ENCODE measurements at places on chromosomes 4 and X.

GRCh38 chr4:148448141-148448540 lies 5.9 kb upstream of the NR3C2 start:
- DNase-seq: no peak

DNA sequence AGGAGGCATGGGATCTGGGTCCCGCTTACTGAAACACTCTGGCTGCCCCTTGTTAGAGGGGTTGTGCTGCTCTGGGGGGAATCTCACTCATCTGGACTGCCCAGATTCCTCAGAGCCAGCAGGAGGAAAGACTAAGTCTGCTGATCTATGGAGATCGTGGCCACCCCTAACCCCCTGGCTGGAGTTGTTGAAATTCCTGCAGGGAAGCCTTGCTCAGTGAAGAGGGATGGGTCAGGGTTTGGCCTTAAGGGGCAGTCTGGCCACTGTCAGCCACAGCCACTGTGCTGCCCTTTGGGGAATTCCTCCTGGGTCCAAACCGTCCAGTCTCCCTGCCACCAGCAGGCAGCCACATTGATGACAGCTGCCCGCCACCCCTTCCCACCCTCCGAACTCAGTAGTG lies 362.0 kb upstream of the AMOT start:
- DNase-seq: no peak

GRCh38 chr4:41178372-41179370 lies 35.7 kb downstream of the APBB2 start:
- peak; percentile 85 for DNase-seq

DNA sequence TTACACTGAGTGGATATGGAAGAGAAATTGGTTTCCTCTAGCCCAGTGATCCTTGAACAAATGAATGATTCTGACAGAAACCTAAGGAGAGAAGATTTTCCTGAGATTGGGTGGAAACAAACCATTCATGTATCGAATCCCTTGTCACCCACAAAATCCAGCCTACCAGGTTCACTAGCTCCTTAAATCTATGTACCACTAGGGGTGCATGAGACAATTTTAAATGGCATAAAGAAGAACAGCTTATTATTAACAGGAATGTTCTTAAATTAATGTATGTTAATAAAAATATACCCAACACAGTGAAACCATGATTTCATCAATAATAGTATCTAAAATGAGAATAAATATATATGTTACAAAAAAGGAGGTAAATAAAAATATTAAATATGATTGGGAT lies 118.4 kb upstream of the LNX1 start:
- DNase-seq: no peak

DNA sequence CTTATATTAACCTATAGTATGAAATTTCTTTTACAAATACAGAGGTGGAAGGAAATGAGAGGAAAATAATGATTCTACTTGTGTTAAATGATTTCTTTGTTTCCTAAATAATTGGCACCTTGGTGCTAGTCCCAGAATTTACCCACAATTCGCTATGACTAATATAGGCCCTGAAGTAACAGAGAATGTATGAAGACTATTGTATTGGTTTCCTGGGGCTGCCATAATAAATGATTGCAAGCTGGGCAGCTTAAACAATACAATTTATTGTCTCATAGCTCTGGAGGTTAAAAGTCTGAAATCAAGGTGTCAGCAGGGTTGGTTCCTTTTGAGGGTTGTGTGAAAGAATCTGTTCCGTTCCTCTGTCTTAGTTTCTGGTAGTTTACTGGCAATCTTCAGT lies 74.8 kb upstream of the GPRIN3 start:
- DNase-seq: no peak

- DNase-seq: peak; percentile 61
These were observed 123.5 kb upstream of the FAT4 start for GRCh38 chr4:125191232-125191631.

GRCh38 chrX:53000447-53001135 lies 42.3 kb upstream of the FAM156A start:
- no peak for DNase-seq

DNA sequence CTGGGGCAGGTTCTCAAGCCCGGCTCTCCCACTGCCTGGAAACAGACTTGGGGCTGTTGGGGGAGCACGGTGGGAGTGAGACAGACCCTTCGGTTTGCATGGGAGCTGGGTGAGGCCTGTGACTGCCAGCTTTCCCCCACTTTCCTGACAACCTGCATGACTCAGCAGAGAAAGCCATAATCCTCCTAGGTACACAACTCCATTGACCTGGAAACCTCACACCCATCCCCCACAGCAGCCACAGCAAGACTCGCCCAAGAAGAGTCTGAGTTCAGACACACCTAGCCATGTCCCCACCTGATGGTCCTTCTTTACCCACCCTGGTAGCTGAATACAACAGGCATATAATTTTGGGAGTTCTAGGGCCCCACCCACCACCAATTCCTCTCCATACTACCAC lies 57.6 kb upstream of the UBQLN2 start:
- DNase-seq: no peak
